Activated CD4-positive, alpha-beta T cell treated with anti-CD3 and anti-CD28 coated beads, Interleukin-2, amount 10 ng/mL, durations not matched to agents 7 days and 5 days (primary cell): ENCODE measurements at places on chromosomes 3 and 15.
A peak's percentile ranks its signal among the peaks of the same experiment; 100 is the strongest.

DNA sequence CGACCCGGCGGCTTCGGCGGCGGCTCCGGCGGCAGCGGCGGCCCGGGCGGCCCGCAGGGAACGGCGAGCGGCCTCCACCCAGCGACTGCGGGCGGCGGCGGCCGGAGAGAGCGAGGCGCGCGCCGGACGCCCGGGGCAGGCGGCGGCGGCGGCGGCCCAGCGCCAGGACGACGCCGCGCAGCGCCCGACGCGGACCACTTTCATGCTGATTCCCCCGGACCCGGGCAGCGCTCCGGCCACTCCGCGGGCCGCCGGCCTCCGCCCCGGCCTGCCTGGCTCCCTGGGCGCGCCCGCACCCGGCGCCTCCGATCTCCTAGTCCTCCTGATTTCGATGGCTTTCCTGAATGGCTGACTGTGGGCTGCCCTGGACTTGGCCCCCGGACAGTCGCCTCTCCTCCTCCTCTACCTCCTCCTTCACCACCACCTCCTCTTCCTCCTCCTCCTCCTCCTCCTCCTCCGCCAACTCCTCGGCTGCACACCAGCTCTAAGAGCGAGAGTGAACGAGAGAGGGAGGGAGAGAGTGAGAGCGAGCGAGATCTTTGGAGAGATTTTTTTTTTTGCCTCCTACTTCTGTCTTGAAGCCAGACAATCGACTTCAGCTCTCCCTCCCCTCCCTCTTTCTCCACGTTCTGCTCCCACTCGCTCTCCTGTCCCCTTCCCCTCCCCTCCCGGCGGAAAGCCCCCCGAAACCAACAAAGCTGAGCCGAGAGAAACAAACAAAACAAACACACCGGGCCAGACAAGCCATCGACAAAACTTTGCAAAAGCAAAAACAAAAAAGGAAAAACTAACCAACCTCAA is 844 bp downstream of the NR2F2 start:
- DNase-seq = no peak

- DNase-seq = no peak
Observed at GRCh38 chr15:61308437-61308836, 79.3 kb upstream of the RORA start.

- DNase-seq = no peak
Observed at GRCh38 chr3:194773216-194773615, 87.5 kb downstream of the FAM43A start.

DNA sequence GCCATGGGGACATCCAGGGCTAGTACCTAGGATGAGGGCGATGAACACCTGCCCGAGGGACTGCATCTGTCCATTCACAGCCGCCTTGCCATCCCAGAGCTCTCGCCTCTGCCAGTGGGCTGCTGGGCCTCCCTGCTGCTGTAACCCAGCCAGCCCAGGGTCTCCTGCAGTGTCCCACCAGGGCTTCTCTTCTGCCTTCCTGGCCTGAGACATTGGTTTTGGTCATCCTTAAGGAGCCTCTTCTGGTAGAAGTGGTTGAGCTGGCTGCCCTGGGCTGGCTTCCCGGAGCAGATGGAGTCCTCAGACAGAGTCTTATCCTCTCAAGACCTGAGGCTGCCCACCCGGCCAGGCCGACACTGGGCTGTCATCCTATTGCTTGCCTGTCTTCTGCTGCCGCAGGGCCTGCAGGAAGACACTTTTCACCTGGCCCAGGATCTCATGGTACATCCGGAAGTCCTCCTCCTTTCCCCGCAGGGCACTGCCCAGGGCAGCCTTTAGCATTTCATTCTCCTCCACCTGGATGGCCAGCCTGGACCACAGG is 6.1 kb upstream of the HHATL start:
- no peak for DNase-seq

DNA sequence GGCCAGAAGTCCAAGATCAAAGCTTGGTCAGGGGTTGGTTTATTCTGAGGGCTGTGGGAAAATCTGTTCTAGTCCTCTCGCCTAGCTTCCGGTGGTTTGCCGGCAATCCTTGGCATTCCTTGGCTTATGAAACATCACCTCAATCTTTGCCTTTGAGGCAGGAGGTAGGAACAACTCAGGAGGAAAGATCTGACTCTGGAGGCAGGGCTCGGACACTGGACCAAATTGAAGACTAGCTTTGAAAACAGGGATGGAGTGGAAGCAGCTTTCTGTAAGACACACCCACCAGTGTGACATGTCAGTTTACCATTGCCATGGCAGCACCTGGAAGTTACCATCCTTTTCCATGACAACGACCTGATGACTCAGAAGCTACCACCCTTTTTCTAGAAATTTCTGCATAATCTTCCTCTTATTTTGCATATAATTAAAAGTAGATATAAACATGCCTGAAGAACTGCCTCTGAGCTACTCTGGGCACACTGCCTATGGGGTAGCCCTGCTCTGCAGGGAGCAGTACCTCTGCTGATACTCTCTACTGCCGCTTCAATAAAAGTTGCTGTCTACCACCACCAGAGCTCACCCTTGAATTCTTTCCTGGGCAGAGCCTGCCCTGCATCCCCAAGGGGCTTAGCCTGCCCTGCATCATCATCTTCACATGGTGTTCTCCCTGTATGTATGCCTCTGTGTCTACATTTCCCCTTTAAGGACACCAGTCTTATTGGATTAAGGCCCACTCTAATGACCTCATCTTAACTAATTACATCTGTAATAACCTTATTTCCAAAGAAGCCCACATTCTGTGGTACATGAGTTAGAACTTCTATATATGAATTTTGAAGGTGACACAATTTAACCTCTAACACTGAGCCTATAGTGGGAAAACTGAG is 38.3 kb upstream of the TM4SF4 start:
- no peak for DNase-seq

DNA sequence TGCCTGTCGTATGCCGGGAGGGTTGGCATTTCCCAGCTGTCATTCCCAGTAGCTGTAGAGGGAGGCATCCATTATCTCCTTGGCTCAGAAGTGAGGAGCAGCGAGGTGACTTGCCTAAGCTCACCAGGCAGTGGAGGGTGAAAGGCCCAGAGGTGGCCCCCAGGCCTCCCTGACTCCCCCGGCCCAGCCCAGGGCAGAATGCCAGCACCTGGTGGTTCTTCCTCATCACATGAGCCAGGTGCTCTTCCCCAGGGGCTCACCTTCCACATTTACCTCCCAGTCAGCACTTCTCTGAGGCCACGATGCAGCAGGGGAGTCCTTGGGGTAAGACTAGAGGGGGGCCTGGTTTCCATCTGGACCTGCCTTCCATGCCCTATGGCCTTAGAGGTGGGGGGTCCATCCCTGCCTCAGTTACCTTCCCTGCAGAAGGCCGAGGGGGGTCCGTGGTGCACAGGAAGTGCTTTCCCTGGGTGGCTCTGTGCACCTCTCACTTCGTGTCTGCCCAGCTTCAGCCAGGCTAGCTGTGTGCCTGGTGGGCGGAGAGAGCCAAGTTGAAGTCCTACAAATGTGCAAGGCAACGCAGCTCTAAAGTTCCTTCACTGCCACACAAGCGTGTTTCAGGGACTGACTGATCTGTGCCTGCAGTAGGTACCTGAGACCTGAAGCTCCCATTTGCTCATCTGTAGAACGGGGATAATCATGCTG is 70.3 kb upstream of the PLXNA1 start:
- no peak for DNase-seq

DNA sequence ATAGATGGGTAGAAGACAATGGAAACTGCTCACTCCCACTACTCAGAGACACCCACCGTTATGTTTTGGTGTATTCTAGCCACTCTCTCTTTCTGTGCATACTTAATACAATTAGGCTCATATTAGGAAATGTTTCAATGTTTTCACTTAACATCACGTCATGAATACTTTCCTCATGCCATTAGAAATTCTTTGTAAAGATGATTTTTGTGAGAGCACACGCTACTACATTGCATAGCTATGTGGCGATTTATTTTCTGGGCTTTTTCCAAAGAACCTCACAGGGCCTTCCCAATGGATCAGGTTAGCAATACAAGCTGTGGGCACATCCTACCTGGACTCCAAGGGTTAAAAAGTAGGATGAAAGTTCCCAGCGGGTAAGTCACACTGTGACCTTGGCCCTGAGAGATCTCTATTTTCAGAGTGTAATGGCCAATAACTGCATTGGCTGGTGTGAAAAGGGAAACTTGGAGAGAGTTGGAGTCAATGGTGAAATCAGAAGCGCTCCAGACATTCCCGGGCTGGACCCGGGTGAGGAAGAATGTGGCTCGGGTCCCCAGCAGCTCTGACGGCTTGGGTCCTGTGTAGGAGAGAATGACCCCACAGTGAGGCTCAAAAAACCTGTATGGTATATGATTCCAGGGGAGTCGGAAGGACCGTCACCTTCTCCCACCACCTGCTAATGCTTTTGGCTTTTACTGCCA is 25.8 kb upstream of the TGM5 start:
- no peak for DNase-seq

- DNase-seq = no peak
Observed at GRCh38 chr3:40237889-40238571, 71.5 kb upstream of the EIF1B start.

GRCh38 chr15:57516327-57517029 is 75.2 kb upstream of the MYZAP start:
- DNase-seq = no peak

DNA sequence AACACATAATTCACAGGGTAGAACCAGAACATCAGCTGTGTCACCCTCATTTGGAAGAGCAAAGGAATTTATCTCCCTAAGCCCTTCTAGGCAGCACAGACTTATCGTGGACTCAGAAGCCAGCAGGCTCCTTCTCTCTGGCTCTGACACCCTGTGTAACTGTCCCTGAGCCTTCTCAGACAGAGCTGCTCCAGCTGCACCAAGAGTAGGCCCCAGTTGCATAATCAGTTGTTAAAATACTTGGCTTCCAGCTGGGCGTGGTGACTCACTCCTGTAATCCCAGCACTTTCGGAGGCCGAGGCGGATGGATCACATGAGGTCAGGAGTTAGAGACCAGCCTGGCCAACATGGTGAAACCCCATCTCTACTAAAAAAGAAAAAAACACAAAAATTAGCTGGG is 49.4 kb upstream of the ACVR2B start:
- no peak for DNase-seq

DNA sequence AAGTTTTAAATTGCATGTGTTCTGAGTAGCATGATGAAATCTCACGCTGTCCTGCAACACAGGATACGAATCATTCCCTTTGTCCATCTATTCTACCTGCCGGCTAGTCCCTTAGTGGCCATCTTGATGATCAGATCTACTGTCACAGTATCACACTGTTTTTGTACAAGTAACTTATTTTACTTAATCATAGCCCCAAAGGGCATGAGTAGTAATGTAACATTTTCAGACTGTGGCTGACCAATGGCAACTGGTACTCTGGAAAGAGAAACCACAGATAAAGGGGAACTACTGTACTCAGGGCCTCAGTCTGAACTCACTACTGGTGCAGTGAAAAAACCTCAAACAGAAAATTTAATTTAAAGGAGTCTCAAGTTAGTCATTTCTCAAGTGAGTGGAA is 127.3 kb upstream of the MRPL3 start:
- DNase-seq = no peak

DNA sequence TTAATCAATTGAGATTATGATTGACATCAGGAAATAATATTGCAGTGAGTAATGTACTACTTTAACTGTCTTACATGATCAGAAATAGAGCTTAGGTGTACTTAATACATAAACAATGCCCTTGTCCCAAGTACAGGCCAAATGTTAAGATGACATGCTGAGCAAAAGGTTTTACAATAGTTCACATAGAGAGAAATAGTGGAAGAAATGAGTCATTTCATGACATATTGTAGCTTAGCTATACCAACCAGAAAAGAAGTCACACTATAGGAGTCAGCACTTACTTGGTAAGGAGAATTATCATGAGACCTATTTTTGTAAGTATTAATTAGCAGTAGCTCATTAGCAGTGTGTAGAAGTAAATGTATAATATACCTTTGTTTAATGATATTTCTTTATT is 96.4 kb upstream of the NANOGP8 start:
- no peak for DNase-seq

- DNase-seq = no peak
Observed at GRCh38 chr15:37138591-37139215, 38.4 kb upstream of the MEIS2 start.

GRCh38 chr3:196624067-196624790 is 15.3 kb upstream of the NRROS start:
- DNase-seq = peak; percentile 50

- DNase-seq = no peak
Observed at GRCh38 chr3:188326968-188327367, 173.0 kb downstream of the LPP start.

- DNase-seq = no peak
Observed at GRCh38 chr15:28977377-28978010, 91.7 kb downstream of the APBA2 start.

DNA sequence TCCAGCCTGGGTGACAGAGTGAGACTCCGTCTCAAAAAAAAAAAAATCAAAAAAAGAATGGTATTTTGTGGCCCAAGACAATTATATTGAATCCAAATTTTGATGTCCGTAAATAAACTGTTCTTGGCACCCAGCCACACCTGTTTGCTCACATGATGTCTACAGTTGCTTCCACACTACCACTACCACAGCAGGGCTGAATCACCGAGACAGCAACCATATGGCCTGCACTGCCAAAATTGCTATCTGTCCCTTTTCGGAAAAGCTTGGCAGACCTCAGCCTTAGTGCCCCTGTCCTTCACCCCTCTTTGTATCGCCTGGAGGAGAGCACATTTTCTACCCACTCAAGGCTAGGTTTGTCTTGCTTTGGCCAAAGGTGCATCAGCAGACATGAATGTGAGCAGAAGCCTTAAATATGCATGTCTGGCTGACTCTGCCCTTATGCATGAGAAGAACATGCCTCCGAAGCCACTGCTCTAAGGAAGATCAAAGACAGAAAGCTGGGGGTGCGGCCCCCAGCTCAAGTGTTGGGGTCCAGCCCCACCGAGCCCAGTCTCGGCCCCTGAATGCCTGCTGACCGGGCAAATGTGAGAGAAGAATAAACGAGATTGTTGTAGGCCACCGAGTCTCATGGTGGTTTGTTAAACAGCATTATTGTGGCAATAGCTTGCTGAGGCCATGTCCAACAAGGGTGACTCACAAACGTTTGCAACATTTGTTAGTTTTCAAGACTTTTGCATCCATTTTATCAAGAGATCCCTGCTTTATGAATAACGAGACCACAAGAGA is 108.1 kb downstream of the TPRA1 start:
- no peak for DNase-seq

- DNase-seq = no peak
Observed at GRCh38 chr3:157381606-157382005, 55.0 kb upstream of the PTX3 start.

- no peak for DNase-seq
Observed at GRCh38 chr3:191345334-191345733, 15.0 kb upstream of the UTS2B start.

DNA sequence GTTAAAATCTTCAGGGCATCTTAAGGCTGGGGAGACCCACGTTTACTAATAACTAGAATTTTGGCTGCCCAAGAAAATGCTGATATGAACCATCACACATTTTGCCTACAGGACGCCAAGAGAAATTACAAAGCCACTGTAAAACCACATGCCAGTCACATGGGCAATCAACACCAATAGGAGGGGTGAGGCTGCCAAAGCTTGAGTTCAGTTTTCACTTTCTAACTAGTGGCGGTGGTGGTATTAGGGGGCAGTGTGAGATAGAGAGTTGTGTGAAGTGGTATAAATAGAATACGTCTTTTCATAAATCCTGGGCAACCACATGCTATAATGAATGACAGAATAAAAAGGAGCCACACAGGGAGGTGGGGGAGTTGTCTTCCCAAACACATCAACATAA is 147.3 kb downstream of the WNT5A start:
- DNase-seq = no peak

- DNase-seq = no peak
Observed at GRCh38 chr3:139043554-139044365, 932 bp downstream of the PRR23C start.
